ENCODE measurements at places on chromosomes 6 and 20. TPM values are rescaled to one million over a fixed set of nuclear protein-coding genes. Genes with fewer than 3 reads are reported as not detected.

Gene HLA-DOB
- not detected for total RNA-seq

Gene SLPI
- 248 TPM for total RNA-seq

DNA sequence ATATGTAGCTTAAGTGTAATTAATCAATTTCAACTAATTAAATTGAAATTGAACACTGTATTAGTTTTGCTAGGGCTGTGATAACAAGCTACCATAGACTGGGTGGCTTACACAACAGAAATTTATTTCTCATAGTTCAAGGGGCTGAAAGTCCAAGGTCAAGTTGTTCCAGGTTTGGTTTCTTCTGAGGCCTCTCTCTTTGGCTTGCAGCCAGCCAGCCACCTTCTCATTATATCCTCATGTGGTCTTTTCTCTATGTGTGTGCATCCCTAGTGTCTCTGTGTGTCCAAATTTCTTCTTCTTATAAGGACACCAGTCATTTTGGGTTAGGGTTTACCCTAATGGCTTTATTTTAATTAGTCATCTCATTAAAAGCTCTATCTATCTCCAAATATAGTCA is 611.7 kb downstream of the UTRN start:
- no peak overlapping the region for H3K27ac ChIP-seq
- no peak overlapping the region for H3K4me3 ChIP-seq
- no peaks in the 10 kb centered on the region for H3K27me3 ChIP-seq
- no peaks in the 10 kb centered on the region for H3K4me1 ChIP-seq

Gene CAGE1
- not detected for total RNA-seq

DNA sequence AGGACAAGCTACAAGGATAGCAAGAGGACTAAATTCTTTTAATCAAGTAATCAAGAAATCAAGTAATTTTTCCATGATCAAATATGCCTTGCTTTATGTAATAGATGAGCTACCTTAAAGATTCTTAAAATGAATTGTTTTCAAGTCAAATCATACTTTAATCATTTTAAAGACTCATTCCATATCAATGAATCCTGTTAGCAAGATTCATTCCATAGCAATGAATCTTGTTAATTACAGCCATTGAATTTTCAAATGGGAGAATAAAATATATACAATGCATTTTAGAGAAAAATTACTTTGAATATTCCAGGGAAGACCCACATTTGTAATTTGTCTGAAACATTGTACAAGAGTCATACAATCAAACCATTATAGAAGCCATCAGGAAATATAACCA is 145.7 kb downstream of the RFX6 start:
- no peak overlapping the region for H3K27ac ChIP-seq
- no peaks in the 10 kb centered on the region for H3K36me3 ChIP-seq
- H3K27me3 ChIP-seq = no peaks in the 10 kb centered on the region
- H3K4me1 ChIP-seq = no peaks in the 10 kb centered on the region
- H3K4me3 ChIP-seq = no peak overlapping the region

Gene PROKR2
- not detected for total RNA-seq

Gene GSTA1
- not detected for total RNA-seq

GRCh38 chr6:105988812-105989577 is 97.1 kb upstream of the PRDM1 start:
- DNase-seq = no peak
- H3K27ac ChIP-seq = no peak overlapping the region
- H3K27me3 ChIP-seq = no peaks in the 10 kb centered on the region
- H3K36me3 ChIP-seq = no peaks in the 10 kb centered on the region

DNA sequence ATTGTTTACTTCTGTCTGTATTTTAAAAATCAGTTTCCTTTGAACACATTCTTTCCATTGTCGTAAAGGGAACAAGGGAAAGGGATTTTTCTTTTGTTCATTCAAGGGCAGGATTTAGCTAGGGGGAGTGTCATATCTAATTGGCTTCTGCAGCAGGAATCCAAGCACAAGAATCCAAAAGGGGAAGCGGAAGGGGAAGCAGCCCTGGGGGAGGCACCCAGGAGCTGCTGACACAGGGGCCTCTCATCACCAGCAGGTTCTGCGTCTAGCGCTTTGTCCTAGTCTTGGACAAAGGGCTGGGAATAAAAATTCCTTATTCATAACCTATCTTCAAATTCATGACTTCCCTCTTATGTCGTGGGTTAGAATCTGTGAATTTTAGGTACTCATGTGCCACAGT is 13.7 kb downstream of the RIPK1 start:
- no peak for DNase-seq
- H3K36me3 ChIP-seq = peaks cover 8% of the 10 kb centered on the region
- H3K27me3 ChIP-seq = no peaks in the 10 kb centered on the region
- H3K4me3 ChIP-seq = no peak overlapping the region
- H3K4me1 ChIP-seq = no peaks in the 10 kb centered on the region
- no peak overlapping the region for H3K27ac ChIP-seq

DNA sequence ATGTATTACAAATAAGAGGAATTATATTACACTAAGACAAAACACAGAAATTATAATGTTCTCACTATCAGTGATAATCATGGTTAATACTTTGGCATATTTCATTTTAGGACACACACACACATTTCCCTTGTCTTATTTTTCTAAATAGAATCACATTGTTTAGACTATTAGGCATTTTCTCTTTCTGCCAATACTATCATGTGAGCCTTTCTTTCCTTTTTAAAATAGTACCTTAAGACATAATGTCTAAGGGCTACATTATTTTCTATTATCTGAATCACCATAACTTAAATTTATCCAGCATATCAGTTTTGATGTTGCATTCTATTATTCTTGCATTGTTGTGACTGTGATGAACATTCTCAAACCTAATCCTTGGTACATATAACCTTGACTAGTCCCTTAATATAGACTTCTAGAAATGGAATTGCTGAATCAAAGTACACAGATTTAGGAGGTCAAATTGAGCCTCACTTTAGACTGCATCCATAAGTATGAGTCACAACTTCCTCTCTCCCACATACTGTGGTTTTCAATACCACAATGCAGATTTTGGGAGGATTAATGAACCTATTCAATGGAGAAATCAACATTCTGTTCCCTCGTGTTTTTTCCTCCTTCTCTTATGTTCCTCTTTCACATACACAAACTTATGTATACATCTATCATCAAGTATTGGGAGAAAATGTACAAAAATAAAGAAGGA is 212.6 kb downstream of the MOXD1 start:
- H3K4me3 ChIP-seq = no peak overlapping the region
- DNase-seq = no peak
- no peaks in the 10 kb centered on the region for H3K36me3 ChIP-seq
- no peaks in the 10 kb centered on the region for H3K27me3 ChIP-seq
- H3K27ac ChIP-seq = no peak overlapping the region

DNA sequence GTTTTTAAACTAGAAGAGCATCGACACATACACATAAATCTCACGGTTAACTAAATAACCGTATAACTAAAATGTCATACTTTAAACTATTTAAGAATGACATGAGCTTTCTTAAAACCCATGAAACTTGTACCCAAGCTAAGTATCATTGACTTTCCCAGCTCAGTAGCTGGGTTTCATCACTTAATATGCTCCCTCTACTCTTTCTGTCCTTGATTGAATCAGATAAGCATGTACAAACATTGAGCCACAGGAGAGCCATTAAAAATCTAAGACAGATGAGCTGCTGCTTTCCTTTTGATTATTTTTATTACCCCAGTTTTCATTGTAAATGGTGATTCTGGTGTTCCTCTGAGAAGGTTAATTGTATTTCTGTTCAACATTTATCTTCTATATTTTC is 115.8 kb downstream of the FOXO3 start:
- no peak overlapping the region for H3K27ac ChIP-seq
- H3K36me3 ChIP-seq = no peaks in the 10 kb centered on the region
- H3K4me1 ChIP-seq = peaks cover 5% of the 10 kb centered on the region

DNA sequence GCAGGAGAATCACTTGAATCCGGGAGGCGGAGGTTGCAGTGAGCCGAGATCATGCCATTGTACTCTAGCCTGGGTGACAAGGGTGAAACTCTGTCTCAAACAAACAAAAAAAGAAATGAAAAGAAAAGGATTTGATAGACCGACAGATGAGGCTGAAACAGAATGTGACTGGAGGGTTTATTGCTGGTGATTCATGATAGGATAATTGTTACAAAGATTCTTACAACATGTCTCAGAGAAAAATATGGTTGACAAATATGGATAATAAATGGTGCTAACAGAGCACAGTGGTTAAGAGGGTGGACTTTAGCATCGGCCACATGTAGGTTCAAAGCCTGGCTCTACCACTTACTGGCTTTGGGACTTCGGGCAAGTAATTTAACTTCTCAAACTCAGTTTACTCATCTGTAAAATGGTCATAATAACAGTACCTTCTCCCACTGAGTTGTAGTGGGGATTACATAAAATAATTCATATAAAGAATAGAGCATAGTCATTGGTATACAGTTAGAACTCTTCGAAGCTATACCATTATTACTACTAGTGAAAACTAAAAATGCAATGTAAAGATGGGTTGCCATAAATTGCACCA is 131.9 kb downstream of the MAP3K7 start:
- DNase-seq = no peak
- H3K36me3 ChIP-seq = no peaks in the 10 kb centered on the region
- H3K4me3 ChIP-seq = no peak overlapping the region
- H3K4me1 ChIP-seq = no peaks in the 10 kb centered on the region
- no peak overlapping the region for H3K27ac ChIP-seq

GRCh38 chr20:32845786-32846185 is 12.9 kb upstream of the EFCAB8 start:
- H3K27me3 ChIP-seq = no peaks in the 10 kb centered on the region
- no peak overlapping the region for H3K27ac ChIP-seq
- H3K4me1 ChIP-seq = no peaks in the 10 kb centered on the region
- no peak overlapping the region for H3K4me3 ChIP-seq
- peaks cover 6% of the 10 kb centered on the region for H3K36me3 ChIP-seq
- no peak for DNase-seq

GRCh38 chr20:3509064-3509463 is 38.2 kb downstream of the ATRN start:
- no peak for DNase-seq
- H3K36me3 ChIP-seq = no peaks in the 10 kb centered on the region
- no peak overlapping the region for H3K4me3 ChIP-seq
- no peaks in the 10 kb centered on the region for H3K27me3 ChIP-seq

Gene RIMS1
- total RNA-seq = 4.0 TPM

Gene WFDC12
- not detected for total RNA-seq

Gene SYNGAP1
- 10.7 TPM for total RNA-seq

- H3K36me3 ChIP-seq = no peaks in the 10 kb centered on the region
- no peaks in the 10 kb centered on the region for H3K27me3 ChIP-seq
- no peak overlapping the region for H3K27ac ChIP-seq
- H3K4me1 ChIP-seq = no peaks in the 10 kb centered on the region
- DNase-seq = no peak
- H3K4me3 ChIP-seq = no peak overlapping the region
Observed at GRCh38 chr6:84062519-84063154, 29.1 kb downstream of the MRAP2 start.

Gene TAB2
- total RNA-seq = 63.3 TPM

DNA sequence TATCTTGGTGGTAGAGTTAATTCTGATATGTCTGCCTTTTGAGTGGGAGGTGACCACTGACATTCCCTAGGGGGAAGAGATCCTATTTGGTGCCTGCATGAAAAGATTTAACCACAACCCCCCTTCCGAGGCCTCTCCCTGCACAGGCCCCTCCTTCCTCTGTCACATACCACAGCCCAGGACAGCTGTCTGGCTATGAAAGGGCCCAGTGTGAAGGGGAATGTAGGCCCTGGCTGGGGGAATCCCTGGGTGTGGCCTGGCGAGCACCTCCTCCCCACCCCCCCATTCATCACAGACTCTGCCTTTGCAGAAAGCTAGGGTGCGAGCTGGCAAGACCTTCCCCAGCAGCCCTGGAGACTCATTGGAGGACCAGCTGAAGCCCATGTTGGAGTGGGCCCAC is 27.4 kb upstream of the MAPRE1 start:
- no peaks in the 10 kb centered on the region for H3K27me3 ChIP-seq
- H3K36me3 ChIP-seq = no peaks in the 10 kb centered on the region
- H3K4me3 ChIP-seq = no peak overlapping the region

GRCh38 chr6:41045664-41046063 is 3.4 kb downstream of the TSPO2 start:
- H3K36me3 ChIP-seq = no peaks in the 10 kb centered on the region
- no peaks in the 10 kb centered on the region for H3K4me1 ChIP-seq
- no peaks in the 10 kb centered on the region for H3K27me3 ChIP-seq
- DNase-seq = no peak

Gene STMN3
- total RNA-seq = 19.6 TPM

Gene HCRTR2
- total RNA-seq = not detected

Gene CCN5
- 16.1 TPM for total RNA-seq

Gene ESR1
- 67.5 TPM for total RNA-seq

Gene RAMACL
- 2.5 TPM for total RNA-seq

DNA sequence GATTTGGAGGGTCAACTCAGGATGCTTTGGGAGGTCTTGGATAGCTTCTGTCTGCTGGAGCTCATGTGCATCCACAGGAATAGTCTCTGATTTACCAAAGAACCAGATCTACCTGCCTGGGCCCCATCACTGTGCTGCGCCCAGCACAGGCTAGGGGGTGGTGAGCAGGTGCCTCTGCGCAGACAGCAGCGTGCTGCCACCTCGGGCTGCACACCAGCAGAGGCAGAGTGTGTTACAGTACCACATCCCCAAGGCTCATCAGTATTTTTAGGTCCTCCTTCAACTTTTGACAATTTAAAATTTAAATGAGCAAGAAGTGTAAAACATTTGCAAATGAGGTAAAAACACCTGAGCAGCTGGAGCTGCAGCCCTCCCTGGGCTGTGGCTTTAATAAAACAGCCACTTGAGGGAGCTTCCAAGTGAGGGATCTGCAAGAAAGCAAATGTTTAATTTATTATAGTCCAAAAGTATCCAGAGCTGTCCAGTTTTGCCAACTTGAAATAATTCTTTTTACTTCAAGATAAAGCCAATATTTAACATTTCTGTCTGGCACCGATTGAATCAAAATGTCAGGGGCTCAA is 324.9 kb downstream of the ZFAND3 start:
- no peaks in the 10 kb centered on the region for H3K27me3 ChIP-seq
- H3K36me3 ChIP-seq = no peaks in the 10 kb centered on the region
- DNase-seq = no peak
- H3K4me1 ChIP-seq = no peaks in the 10 kb centered on the region
- no peak overlapping the region for H3K27ac ChIP-seq

DNA sequence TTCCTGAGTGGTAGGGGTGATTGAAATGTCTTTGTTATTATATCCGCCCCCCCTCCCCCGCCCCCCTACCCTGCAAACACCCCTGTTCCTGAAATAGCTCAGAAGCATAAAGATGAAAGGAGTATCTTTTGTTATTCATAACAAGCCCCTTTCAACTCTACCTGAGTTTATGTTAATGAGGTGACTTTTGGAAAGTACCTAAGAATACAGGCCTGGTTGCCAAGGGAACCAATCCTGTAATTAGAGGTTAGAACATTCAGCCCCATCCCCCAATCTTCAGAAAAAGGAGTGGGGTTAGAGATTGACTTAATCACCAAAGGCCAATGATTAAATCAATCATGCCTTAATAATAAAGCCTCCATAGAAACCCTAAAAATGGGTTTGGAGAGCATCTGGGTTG is 979.2 kb upstream of the GJE1 start:
- no peaks in the 10 kb centered on the region for H3K4me1 ChIP-seq
- no peak overlapping the region for H3K4me3 ChIP-seq
- DNase-seq = no peak
- no peaks in the 10 kb centered on the region for H3K36me3 ChIP-seq

GRCh38 chr20:46394872-46395760 is 11.3 kb downstream of the ELMO2 start:
- no peaks in the 10 kb centered on the region for H3K27me3 ChIP-seq
- H3K4me3 ChIP-seq = no peak overlapping the region
- H3K27ac ChIP-seq = no peak overlapping the region
- no peak for DNase-seq
- peaks cover 10% of the 10 kb centered on the region for H3K4me1 ChIP-seq

GRCh38 chr6:153043719-153044118 is 41.2 kb upstream of the MTRF1L start:
- H3K4me1 ChIP-seq = no peaks in the 10 kb centered on the region
- H3K36me3 ChIP-seq = no peaks in the 10 kb centered on the region
- no peak for DNase-seq
- no peaks in the 10 kb centered on the region for H3K27me3 ChIP-seq
